Stimulated activated CD4-positive, alpha-beta T cell treated with anti-CD3 and anti-CD28 coated beads, Interleukin-12 subunit alpha, Interleukin-12 subunit beta, amount 100 ng/mL, for 24 hours (primary cell): ENCODE measurements at places on chromosomes 5 and 9.

DNA sequence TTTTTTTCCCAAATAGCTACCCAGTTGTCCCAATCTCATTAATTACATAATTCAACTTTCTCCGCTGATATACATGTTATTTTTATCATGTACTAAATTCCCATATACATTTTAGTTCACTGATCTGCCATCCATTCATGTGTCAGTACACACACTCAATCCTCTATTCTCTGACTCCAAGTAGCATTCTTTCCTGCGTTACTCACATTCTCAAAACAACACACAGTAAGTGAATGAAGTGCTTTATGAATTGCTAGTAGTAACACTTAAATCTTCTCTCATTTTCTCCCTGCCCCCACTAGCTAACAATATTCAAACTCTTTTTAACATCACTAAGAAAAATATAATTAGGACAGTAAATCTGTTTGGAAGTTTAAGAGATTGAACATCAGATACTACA lies 8.9 kb downstream of the ZNF366 start:
- DNase-seq, result no peak

DNA sequence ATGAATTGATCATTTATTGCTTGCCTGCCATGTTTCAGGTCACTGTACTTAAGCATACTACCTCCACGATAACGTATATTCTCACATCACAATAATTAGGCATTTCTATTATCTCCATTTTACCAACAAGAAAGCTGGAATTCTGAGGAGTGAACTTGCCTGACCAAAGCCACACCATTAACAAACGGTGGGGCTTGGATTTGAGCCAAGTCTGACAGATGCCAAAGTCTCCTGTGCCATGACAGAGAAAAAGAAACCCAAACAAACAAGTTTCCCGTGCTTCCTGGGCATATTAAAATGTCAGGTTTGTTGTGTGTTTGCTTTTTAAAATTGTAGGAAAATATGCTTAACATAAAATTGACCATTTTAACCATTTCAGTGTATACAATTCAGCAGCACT lies 40.8 kb upstream of the KCNV2 start:
- no peak for DNase-seq

DNA sequence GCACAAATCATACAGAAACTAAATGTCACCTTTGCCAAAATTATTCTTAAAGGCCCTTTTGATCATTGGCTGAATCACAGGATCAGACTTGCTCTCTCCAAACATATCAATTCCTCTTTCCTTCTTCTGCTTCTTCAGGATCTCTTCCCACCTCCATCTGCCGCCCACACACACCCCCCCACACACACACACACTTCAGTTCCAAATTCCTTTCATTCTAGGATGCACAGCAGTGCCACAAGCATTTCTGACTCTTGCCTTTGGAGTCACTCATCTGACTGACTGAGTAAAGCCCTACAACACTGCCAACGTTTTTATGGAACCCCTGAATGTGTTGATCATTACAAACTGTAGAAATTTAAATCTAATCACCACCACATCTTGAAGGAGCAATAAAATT lies 22.9 kb downstream of the DNAH5 start:
- DNase-seq, result no peak

DNA sequence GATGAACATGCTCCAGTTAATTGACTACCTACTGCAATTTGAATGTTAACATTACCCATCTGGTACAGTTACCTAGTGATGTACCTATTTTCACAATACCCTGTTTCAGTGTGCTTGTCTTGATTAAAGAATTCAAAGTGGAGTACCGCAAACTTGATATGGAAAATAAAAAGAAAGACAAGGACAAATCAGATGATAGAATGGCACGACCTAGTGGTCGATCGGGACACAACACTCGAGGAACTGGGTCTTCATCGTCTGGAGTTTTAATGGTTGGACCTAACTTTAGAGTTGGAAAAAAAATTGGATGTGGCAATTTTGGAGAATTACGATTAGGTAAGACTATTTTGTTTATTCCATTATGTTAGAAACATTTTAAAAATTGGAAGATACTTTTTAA lies 33.5 kb downstream of the CSNK1G3 start:
- DNase-seq, result no peak

GRCh38 chr9:6711403-6711802 lies 46.4 kb upstream of the KDM4C start:
- DNase-seq, result no peak

GRCh38 chr5:149448431-149448830 lies 69.3 kb upstream of the IL17B start:
- DNase-seq, result no peak

- no peak for DNase-seq
These were observed 281.1 kb upstream of the MAP3K1 start for GRCh38 chr5:56534102-56534829.
